HepG2 (cell line): ENCODE measurements at places on chromosomes 2 and 18.
A peak's percentile ranks its signal among the peaks of the same experiment; 100 is the strongest.

GRCh38 chr18:29326214-29326613, 1149.3 kb upstream of the CDH2 start:
- DNase-seq = no peak
- no peaks in the 10 kb centered on the region for H3K27me3 ChIP-seq
- no peaks in the 10 kb centered on the region for H3K4me1 ChIP-seq
- no peaks in the 10 kb centered on the region for H3K36me3 ChIP-seq

DNA sequence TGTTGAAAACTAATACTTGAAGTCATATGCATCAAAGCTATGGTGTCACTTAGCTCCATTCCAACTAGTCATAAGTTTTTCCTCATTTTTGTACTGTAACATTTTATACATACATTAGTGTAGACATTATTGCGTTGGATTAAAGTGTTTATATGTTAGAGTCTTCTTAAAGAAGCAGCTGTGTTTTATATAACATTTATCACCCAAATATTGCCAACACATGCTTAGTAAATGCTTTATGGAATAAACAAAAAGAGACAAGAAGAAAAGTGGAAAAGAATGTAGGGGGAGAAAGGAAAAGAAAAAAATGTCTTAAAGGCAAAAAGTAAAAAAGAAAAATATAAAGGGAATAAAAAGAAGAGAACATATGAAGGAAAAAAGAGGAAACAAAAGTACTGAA, 1314.3 kb upstream of the CELF4 start:
- no peak overlapping the region for H3K4me3 ChIP-seq
- DNase-seq = no peak
- no peak overlapping the region for H3K27ac ChIP-seq
- no peaks in the 10 kb centered on the region for H3K4me1 ChIP-seq
- no peaks in the 10 kb centered on the region for H3K36me3 ChIP-seq

DNA sequence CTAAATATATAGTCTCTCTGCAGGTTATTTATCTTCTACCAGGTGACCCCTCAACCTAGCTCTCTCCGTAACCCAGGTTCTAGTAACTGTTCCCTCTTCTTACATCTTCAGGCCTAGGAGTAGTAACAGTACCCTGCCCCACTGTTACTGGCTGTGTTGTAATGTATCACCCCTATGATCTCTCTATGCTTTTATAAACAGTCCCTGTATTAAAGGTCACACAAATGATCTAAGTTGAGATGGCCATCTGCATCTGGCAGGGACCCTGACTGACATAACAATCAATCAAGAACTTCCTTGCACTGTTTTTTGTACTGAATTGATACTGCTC, 219.7 kb upstream of the STK17B start:
- no peaks in the 10 kb centered on the region for H3K27me3 ChIP-seq
- H3K27ac ChIP-seq = no peak overlapping the region
- no peak overlapping the region for H3K4me3 ChIP-seq
- no peak for DNase-seq
- no peaks in the 10 kb centered on the region for H3K4me1 ChIP-seq
- H3K36me3 ChIP-seq = no peaks in the 10 kb centered on the region

- H3K36me3 ChIP-seq = no peaks in the 10 kb centered on the region
- no peaks in the 10 kb centered on the region for H3K4me1 ChIP-seq
- H3K27ac ChIP-seq = no peak overlapping the region
- no peak for DNase-seq
Observed at GRCh38 chr18:63953811-63954210, 4.7 kb downstream of the HMSD start.

GRCh38 chr18:46158499-46158898, 54.3 kb downstream of the HAUS1 start:
- H3K4me3 ChIP-seq = no peak overlapping the region
- peaks cover 1% of the 10 kb centered on the region; the same call in 1 of the 2 replicates for H3K27me3 ChIP-seq
- DNase-seq = no peak

- H3K4me3 ChIP-seq = no peak overlapping the region
- H3K36me3 ChIP-seq = no peaks in the 10 kb centered on the region
- peaks cover 71% of the 10 kb centered on the region for H3K27me3 ChIP-seq
- H3K4me1 ChIP-seq = peaks cover 6% of the 10 kb centered on the region; the same call in 1 of the 2 replicates
- no peak for DNase-seq
Observed at GRCh38 chr18:2848247-2849246, 1.7 kb downstream of the EMILIN2 start.

DNA sequence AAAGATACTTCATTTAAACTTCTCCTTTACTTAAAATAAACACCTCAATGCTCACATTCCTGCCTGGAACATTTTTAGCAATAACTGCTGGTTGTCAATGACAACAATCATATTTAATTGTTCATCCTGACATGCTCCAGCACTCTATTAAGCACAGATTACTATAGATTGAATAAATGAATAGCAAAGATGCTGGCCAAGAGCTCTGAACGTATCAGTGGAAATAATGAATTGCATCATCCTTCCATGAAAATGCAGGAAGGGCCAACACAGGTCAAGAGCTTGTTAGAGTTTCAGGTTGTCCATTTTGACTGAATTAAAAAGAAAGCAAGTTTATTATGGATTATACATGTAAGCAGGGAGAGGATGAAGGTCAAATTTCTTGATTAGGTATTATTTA, 994.0 kb downstream of the TSN start:
- no peak overlapping the region for H3K27ac ChIP-seq
- no peaks in the 10 kb centered on the region for H3K36me3 ChIP-seq
- peaks cover 16% of the 10 kb centered on the region; the same call in 1 of the 2 replicates for H3K4me1 ChIP-seq
- H3K4me3 ChIP-seq = no peak overlapping the region

GRCh38 chr2:164896634-164897355, 55.2 kb upstream of the COBLL1 start:
- peaks cover 34% of the 10 kb centered on the region for H3K4me1 ChIP-seq
- DNase-seq = peak; percentile 63
- H3K4me3 ChIP-seq = no peak overlapping the region
- no peaks in the 10 kb centered on the region for H3K36me3 ChIP-seq
- H3K27ac ChIP-seq = peak overlapping the region; percentile 41

- DNase-seq = no peak
- H3K27me3 ChIP-seq = peaks cover 7% of the 10 kb centered on the region; the same call in 1 of the 3 replicates
- H3K4me1 ChIP-seq = no peaks in the 10 kb centered on the region
- no peak overlapping the region for H3K27ac ChIP-seq
- no peak overlapping the region for H3K4me3 ChIP-seq
- no peaks in the 10 kb centered on the region for H3K36me3 ChIP-seq
Observed at GRCh38 chr2:223108351-223109050, 56.5 kb downstream of the KCNE4 start.

- H3K27me3 ChIP-seq = no peaks in the 10 kb centered on the region
- H3K27ac ChIP-seq = no peak overlapping the region
- H3K36me3 ChIP-seq = no peaks in the 10 kb centered on the region
- H3K4me1 ChIP-seq = peaks cover 15% of the 10 kb centered on the region; the same call in 1 of the 2 replicates
- H3K4me3 ChIP-seq = no peak overlapping the region
Observed at GRCh38 chr18:39772155-39772919, 2182.7 kb upstream of the PIK3C3 start.

GRCh38 chr2:239300242-239300641, 100.6 kb downstream of the HDAC4 start:
- H3K4me1 ChIP-seq = peaks cover 57% of the 10 kb centered on the region
- peak overlapping the region; percentile 45; the same call in 1 of the 2 replicates for H3K4me3 ChIP-seq
- no peak for DNase-seq
- no peak overlapping the region for H3K27ac ChIP-seq
- H3K36me3 ChIP-seq = no peaks in the 10 kb centered on the region

DNA sequence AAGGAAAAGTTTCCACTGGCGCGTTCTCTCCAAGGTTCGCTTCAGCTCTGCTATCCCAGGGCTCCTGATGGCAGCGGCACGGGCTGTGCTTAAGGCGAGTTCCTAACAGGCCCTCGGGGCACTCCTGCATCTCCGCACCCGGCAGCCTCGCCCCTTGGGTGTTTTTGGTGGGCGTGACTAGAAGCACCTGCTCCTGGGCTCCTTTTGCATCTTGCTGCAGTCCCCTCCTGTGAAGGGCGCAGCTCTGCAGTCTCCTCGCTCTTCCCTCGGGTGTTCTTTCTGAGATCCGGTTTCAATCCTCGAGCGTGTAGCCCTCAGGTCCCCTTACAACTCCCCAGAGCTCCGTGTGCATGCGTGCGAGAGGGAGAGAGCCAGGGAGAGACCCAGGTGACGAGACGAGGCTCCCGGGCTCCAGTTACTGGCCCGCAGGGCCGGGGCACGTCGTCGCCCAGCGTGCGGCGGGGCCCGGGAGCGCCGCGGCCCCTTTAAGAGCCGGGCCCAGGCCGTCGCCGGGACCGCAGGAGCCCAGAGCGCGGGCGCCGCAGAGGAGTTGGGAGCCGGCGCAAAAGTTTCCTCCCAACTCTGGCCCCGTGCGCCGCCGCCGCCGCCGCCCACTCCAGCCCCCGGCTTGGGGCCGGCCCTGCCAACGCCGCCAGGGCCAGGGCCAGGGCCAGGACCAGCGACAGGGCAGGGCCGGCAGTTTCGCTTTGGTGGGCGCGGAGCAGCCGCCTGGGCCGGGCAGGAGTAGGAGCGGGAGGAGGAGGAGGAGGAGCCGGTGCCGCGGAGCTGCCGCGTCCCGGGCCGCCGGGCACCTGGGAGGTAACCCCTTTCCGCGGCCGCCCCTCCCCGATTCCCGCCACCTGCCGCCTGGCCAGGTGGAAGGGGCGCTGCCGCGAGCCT, at the start of gene PARD3B:
Gene PARD3B (plus strand): TSS at position 515 of the 900 bp plus-strand sequence. CDS start 525 bp downstream, outside the sequence.
- H3K4me1 ChIP-seq = peaks cover 21% of the 10 kb centered on the region
- H3K27me3 ChIP-seq = no peaks in the 10 kb centered on the region
- H3K27ac ChIP-seq = no peak within 1 kb of the TSS
- peak; percentile 14 for DNase-seq

GRCh38 chr2:226707499-226707898, 92.1 kb downstream of the IRS1 start:
- H3K27ac ChIP-seq = no peak overlapping the region
- H3K36me3 ChIP-seq = no peaks in the 10 kb centered on the region
- DNase-seq = no peak

GRCh38 chr2:98685930-98686887, 44.7 kb downstream of the MGAT4A start:
- no peak overlapping the region for H3K4me3 ChIP-seq
- H3K27me3 ChIP-seq = no peaks in the 10 kb centered on the region
- H3K36me3 ChIP-seq = peaks cover 4% of the 10 kb centered on the region
- no peak for DNase-seq

DNA sequence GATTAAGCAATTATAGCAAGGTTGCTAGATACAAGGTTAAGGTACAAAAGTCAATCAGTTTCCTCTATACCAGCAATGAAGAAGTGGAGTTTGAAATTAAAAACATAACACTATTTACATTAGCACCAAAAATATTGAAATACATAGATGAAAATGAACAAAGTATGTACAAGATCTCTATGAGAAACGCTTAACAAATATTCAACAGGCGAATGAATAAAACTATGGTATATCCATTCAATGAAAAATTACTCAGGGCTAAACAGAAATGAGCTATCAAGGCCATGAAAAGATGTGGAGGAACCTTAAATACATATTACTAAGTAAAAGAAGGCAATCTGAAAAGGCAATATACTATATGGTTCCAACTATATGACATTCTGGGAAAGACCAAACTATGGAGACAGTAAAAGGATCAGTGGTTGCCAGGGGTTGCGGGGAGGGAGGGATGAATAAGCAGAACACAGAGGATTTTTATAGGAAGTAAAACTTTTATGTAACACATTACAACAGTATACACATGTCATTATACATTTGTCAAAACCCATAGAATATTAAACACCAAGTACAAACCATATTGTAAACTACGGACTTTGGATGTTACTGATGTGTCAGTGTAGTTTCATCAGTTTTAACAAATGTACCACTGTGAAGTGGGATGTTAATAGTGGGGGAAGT, 62.1 kb downstream of the RMDN2 start:
- no peak overlapping the region for H3K27ac ChIP-seq
- H3K36me3 ChIP-seq = no peaks in the 10 kb centered on the region
- 0 out of 2 replicates have a peak, but pooled peaks cover under 1% of the 10 kb centered on the region for H3K4me1 ChIP-seq
- H3K27me3 ChIP-seq = no peaks in the 10 kb centered on the region
- DNase-seq = no peak

DNA sequence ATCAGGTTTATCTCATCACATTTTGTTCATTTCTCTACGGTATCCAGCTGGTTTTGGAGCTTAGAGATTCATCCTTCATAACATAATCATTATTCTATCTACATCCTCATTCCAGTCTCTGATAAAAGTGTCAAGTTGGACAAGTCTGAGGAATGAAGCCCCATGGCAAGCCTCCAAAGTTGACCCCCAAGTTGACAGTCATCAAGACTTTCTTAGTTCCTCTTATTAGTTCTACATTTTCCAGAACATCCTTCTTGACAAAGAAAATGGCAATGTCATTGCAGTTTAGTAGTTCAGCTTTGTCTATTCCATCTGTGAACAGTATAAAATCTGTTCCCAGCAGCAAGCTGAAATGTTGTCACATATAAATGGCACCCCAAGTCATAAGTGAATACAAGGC, 4.5 kb upstream of the TMSB10 start:
- H3K4me1 ChIP-seq = peaks cover 8% of the 10 kb centered on the region
- H3K36me3 ChIP-seq = no peaks in the 10 kb centered on the region
- H3K27ac ChIP-seq = no peak overlapping the region
- no peak for DNase-seq
- no peak overlapping the region for H3K4me3 ChIP-seq
- H3K27me3 ChIP-seq = 0 out of 2 replicates have a peak, but pooled peaks cover 2% of the 10 kb centered on the region

- H3K4me1 ChIP-seq = no peaks in the 10 kb centered on the region
- H3K27me3 ChIP-seq = peaks cover 9% of the 10 kb centered on the region; the same call in 2 of the 3 replicates
- DNase-seq = no peak
Observed at GRCh38 chr2:219765231-219765911, 137.9 kb downstream of the SLC4A3 start.

DNA sequence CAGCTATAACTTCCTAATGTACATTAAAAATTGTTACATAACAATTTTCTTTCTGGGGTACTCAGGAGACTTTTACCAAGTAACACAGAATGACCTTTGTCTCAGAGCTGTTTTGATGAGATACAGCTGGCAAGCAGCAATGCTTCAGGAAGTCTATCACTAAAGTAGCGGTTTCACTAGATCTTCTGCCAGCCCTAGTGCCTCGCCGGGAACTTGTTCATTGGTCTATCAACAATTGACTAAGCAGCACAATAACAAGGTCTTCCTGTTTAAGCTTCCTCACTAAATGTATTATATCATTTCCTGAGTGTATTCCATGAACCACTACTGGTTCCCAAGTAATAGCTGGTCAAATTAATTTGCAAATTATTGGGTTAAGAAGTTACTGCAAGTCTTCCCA, 69.2 kb downstream of the TRIP12 start:
- no peaks in the 10 kb centered on the region for H3K4me1 ChIP-seq
- H3K4me3 ChIP-seq = no peak overlapping the region
- peaks cover 57% of the 10 kb centered on the region for H3K36me3 ChIP-seq

- no peak overlapping the region for H3K27ac ChIP-seq
- H3K4me1 ChIP-seq = peaks cover 65% of the 10 kb centered on the region
- no peak for DNase-seq
- H3K27me3 ChIP-seq = no peaks in the 10 kb centered on the region
- H3K4me3 ChIP-seq = no peak overlapping the region
Observed at GRCh38 chr2:27751377-27751776, 20.1 kb upstream of the MRPL33 start.

- H3K36me3 ChIP-seq = no peaks in the 10 kb centered on the region
- H3K27ac ChIP-seq = no peak overlapping the region
- H3K4me1 ChIP-seq = no peaks in the 10 kb centered on the region
- no peaks in the 10 kb centered on the region for H3K27me3 ChIP-seq
- no peak overlapping the region for H3K4me3 ChIP-seq
- DNase-seq = no peak
Observed at GRCh38 chr18:56235481-56236013, 402.8 kb downstream of the TXNL1 start.
